AG09309 (cell line): ENCODE measurements at places on chromosomes 2 and 18.

DNA sequence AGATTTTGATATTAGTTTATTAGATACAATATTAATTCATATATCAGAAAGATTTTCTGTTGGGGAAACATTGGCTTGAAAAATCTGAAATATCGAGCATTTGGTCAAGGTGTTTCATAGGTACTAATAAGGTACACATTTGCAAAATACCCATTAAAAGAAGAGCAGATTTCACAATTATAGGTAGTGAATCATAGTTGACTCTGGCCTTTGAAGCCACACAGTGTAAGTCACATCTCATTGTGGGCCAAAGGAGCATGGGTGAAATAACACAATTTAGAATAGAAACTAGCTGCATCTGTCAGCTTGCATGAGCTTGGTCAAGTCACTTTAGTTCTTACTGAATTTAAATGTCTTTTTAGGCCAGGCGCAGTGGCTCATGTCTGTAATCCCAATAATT lies 4.9 kb downstream of the KDM3A start:
- DNase-seq = no peak

DNA sequence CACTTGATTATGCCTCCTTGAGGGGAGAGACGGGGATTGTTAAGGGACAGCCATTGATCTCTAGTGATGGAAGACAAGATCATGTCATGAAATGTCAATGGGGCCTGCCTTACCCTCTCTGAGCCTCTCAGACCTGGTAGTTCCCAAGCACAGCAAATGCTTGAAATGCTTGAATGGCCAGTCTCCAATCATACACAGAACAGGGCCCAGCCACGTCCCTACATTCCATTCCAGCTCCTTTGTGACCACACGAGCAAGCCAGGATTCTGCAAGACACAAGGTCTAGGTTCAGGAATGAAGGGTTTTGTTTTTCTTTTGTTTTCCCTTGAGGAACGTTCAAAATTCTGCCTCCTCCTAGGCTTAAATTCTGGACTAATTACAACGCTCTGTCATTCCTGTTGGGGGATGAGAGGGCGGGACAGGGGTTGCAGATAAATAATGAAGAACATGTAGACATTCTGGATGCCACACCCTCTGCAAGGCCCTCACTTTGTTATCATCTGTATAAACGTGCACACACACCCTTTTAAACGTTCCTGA lies 98.1 kb upstream of the YPEL5 start:
- no peak for DNase-seq

GRCh38 chr2:217938036-217938435 lies 64.8 kb downstream of the TNS1 start:
- no peak for DNase-seq

DNA sequence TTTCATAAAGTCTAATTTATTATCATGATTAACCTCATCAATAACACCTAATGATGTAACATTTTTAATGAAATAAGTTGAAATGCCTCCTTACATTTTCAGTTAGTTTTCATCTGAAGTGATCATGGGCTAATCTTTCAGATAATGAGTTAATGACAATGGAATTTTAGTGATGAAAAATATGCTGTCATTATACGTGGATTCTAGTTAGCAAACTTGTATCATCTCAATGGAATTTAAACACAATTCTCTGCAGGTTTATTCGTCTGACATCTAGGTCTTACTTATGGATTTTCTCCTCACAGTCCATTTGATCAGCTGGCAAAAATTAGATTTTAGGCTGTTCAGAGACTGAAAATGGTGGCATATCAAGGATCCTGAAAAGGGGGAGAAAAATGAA lies 885.0 kb downstream of the SLC4A3 start:
- no peak for DNase-seq

DNA sequence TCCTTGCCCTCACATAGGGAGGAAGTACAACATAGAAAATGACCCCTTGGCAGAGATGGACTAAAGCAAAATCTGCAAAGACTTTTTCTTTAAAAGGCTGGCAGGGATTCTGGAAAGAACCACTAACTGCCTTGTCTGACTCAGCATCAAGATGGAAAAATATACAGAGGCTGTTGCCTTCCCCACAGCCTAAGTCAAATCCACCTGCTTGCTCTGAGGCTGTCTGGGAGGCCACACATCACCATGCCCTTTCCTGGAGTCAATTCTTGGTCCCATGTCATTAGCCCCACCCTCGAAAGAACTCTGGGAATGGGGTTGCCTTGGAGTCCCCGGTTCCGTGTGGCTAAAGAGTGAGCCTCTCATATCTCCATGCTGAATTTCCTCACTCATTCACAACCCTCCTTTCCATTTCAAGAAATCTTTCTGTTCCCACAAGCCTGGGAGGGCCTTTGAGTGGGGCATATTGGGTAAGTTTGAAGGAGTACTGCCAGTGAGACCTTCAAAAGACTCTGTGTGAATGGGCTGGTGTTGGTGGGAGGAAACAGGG lies 39.4 kb downstream of the BMP10 start:
- no peak for DNase-seq

DNA sequence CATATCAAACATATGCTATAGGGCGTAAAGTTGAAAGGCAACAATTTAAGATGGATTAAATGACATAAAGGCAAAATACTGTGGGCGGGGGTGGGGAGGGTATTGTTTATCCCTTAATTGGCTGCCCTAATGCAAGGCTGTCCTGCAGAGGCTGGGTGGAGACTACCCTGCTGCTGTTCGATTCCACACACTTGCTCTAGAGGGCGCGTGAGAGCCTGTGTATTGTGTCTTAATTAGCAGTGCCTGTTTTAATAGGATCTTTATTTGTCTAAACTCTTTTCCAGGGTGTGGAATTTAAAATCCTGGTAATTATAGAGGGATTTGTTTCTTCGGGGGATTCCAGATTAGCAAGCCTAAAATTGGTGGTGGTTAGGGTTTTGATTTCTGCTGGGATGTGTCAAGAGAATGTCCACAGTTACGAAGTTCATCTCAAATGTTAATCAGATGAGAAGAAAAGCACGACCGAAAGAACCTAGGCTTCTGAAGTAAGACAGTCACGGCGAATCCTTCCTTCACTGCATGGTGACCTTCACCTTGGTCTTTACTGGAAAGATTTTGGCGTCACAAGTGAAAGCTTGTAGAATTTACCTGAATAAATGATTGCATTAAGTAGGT lies 103.5 kb upstream of the MAP3K20 start:
- no peak for DNase-seq

GRCh38 chr2:163610817-163611556 lies 124.8 kb downstream of the FIGN start:
- DNase-seq = no peak

DNA sequence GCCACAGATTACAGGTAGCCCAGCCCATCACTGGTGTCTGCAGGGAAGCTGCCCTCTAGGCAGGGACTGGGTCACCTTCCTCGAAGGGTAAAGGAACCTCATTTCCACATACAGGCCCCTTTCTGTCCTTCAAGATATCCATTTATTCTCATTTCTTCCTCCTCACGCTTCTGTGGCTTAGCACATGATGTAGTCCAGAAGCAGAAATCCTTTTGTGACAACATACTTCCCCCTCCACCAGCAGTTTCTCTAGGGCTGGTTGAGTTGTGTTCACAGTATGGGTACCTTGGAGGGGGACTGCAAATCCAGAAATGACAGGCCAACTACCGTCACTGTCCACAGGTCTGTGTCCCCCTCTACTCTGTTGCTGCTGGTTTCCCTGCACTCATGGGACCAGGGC lies 364.9 kb downstream of the ANAPC1 start:
- DNase-seq = no peak

DNA sequence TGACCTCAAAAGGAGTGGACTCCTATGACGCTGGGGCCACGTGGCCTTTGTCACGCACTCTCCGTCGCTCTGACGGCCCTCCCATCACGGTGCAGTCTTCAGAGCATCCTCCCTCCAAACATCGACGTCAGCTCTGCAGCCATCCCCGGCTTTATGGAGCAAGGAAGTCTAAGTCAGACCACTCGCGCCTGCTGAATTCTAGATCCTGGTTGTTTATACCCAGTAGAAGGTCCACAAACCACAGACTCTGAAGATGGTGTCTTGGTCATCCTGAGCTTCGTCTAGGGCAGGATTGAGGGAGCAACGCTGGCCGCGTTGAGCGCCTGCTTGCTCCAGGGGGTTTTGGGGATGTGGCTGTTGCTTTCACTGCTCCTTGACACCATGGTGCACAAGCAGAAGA lies 228.0 kb upstream of the SALL3 start:
- no peak for DNase-seq

DNA sequence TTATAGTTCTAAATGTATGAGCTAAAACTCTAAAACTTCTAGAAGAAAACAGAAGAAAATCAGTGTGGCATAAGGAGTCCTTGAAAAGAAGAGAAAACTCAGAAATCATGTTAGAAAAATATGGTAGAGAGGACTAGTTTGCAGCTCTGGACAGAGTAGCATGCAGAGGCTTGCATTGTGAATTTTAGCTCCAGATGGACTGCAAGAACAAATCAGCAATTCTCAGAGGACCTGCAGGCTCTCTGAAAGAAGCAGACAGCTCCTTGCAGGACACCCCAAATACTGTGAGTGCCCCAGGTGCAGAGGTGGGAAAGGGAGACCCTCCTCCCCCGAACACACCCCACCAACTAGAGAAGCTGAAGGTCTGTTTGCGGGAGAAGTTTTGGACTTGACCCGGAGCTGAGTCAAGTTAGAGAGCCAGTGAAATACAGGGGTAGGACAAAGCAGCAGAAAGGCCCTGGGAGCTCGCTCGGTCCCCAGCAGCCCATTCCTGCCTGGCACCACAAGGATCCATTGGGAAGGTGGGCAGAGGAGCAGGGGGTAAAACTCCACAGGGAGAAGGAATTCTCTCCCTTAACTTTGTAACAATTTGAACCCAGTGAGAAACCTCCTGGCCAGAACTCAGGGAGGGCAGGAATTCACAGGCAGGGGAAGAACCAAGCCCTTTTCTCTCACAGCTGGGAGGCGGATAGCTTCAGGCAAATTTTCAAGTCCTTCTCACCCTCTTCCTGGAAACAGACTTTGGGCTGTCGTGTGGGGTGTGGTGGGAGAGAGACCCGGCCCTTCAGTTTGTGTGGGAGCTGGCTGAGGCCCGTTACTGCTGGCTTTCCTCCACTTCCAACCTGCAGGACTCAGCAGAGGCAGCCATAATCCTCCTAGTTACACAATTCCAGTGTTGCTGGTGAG lies 216.2 kb upstream of the SLC35G4 start:
- no peak for DNase-seq

GRCh38 chr2:123364243-123364896 lies 660.7 kb upstream of the CNTNAP5 start:
- DNase-seq = no peak

- no peak for DNase-seq
Observed at GRCh38 chr18:13610555-13611141, 115.7 kb downstream of the FAM210A start.

- DNase-seq = no peak
Observed at GRCh38 chr2:106065268-106065982, 128.7 kb downstream of the UXS1 start.

DNA sequence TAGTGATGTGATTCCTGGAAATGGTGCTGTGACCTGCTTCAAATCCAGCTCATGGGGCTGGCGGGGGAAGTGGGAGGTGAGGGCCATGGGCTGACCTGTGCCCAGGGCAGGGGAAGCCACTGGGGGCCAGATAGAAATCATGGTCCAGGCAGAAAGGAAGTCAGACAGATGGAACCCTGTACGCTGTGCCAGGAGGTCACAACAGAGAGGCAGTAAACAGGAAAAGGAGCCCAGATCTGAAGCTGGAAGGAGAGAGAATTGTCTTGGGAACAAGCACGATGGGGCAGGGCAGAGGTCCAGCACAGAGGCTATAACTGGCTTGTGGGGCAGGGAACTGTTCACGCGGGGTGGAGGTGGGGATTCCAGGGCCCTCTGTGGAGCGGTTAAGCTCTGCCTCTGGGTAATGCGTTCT lies 76.0 kb downstream of the RNF144A start:
- no peak for DNase-seq
